ENCODE measurements at places on chromosomes 6 and 20.
A peak's percentile ranks its signal among the peaks of the same experiment; 100 is the strongest.

DNA sequence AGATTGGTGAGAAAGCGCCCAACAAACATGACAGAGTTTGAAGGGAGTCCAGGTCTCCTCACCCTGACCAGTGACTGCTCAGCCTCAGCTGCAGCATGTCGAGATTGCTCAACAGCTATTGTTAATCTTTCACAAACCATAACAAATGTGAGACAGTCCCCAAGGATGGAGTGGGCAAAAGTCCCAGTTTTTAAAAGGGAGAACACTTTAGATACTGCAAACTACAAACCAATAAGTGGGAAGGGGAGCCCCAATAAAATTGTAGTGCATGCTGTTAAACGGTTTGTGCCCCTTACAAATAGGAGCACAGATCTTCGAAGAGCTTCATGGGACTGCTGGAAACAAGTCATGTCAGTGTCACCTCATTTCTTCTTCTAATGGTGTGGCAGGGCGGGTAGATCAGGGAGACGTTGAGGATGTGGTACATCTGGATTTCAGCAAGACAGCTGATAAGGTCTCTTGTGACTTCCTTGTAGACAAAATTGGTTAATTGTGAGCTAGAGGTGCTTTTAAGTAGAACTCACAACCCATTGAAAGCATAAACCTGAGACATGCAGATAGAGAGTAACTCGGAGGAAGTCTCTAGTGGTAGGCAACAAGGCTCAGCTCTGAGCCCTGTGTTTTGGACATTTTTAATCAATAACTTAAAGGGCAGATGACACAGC is 134.0 kb upstream of the ARMC2 start:
- DNase-seq: peak; percentile 53

- DNase-seq: no peak
Measured at GRCh38 chr6:52497652-52498408, 77.7 kb downstream of the EFHC1 start.

DNA sequence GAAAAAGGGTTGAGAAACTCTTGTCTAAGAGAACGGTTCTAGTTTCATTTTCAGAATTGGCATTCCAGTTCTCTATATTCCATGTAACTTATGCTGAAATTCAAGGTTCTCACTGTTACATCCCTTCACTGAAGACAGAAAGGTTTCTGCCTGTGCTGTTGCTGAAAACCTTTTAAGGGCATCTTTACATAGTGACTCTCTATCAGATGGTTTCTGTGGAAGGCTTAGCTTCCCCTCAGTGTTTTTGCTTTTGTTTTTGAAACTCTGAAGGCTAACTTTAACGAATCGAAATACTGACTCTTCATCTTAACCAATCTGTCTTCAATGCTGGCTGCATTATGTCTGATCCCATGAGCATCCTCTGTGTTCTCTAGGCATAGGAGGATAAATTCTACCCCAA is 1286.2 kb upstream of the EYS start:
- no peak for DNase-seq

GRCh38 chr6:150632785-150633485 is 33.2 kb downstream of the PLEKHG1 start:
- DNase-seq: no peak

DNA sequence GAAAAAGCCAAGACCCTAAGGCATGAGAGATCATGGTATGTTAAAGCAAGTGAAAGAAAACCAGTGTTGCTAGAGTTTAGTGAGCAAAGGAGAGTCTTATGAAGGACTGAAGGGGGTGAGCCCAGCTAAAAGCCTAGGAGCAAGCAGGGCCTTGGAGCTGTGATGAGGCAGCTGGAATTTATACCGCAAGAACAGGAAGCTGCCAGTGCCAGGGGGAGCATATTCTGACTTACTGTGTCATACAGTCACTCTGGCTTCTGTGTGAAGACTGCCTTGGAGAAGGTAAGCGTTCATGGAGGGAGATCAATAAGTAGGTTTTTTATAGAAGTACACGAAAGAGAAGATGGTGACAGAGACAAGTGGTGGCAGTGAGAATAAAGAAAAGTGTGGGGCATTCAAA is 308.9 kb upstream of the THEMIS start:
- DNase-seq: no peak

DNA sequence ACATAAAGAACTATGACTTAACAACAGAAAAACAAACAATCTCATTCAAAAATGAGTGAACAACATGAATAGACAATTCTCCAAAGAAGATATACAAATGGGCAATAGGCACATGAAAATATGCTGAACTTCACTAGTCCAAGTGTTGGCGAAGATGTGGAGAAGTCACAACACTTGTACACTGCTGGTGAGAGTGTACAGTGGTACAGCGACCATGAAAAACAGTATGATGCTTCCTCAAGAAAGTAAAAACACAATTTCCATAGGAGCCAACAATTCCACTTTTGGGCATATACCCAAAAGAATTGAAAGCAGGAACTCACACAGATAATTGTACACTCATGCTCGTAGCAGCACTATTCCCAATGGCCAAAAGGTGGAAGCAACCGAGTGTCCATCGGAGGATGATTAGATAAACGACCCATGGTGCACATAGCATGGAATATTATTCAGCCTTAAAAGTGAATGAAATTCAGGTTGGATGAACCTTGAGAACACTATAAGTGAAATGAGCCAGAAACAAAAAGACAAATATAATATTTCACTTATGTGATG is 6.6 kb downstream of the HLA-F start:
- DNase-seq: no peak

DNA sequence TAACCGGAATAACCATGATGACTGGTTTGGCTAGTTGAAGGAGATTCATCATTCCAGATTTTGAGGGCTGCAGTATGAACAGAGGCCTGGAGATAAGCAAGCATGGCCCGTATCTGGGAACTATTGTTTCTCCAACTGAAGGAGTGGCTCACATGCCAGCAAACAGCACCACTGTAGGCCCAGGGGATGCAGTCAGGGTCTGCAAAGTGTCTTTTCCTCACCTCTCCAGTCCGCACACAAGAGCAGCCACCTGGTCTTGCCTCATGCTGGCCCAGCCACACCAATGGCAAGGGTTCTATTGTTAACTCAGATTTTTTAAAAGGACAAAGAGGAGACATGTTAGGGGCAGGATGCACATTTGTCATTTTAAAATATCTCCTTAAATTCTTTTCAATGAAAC is 55.1 kb downstream of the KIZ start:
- no peak for DNase-seq

GRCh38 chr6:4270001-4270400 is 134.6 kb upstream of the ECI2 start:
- DNase-seq: peak; percentile 38

DNA sequence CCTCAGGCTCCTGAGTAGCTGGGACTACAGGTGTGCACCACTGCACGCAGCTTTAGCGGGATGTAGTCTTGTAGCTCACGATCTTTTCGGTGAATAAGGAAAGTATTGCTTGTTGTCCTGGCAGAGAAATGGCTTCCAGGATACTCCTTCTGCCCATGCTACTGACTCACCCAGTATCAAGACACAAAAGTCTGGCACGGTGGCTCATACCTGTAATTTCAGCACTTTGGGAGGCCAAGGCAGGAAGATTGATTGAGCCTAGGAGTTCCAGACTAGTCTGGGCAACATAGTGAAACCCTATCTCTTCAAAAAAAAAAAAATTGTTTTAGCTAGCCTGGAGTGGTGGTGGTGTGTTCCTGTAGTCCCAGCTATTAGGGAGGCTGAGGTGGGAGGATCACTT is 40.9 kb upstream of the B4GALT5 start:
- DNase-seq: no peak

- no peak for DNase-seq
Measured at GRCh38 chr20:40932436-40932835, 96.2 kb upstream of the TOP1 start.

GRCh38 chr6:8686077-8686476 is 250.7 kb upstream of the SLC35B3 start:
- DNase-seq: no peak

- peak; percentile 96 for DNase-seq
Measured at GRCh38 chr20:835608-836045, 2.1 kb downstream of the FAM110A start.

GRCh38 chr6:132797951-132798868 is at the start of gene SLC18B1:
Gene SLC18B1 (minus strand): TSS chr6:132798637. CDS start chr6:132798456, 181 bp downstream.
- DNase-seq: peak; percentile 73

DNA sequence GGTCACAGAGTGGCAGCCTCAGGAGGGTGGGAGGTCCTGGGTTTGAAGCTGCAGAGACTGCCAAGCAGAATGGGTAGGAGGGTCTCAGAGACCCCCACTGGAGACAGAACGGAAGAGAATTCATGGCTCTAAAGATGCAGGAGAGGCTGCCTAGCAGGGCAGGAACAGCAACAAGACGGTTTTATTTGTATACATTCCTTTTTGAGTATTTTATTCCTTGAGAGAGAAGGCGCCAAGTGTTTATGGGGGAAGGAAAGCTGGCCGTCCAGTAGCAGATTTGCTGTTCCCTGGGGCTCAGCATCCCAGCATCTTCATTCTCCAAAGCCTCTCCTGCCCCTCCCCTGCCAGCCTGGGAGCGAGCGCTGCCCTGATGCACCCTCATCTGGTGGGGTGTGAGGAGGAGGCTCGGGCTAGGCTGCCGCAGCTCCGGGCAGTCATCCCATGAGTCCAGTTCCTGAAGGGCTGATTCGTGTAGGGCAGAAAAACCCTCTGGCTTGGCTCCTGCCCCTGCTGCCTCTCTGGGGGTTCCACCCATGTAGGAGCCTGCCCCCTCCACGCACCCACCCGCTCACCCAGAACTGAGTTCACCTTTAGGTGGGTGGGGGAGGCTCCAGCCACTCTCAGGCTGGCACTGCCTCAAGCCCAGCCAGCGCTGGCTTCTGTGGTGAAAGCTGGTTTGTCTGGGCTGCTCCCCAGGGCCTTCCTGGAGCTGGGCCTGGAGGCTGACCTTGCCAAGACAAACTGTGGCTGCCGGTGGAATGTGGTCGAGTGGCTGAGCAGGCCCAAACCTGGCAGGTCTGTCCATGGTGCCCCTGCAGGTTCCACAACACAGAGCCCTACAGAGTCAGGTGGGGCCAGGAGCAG is 32.4 kb downstream of the CPXM1 start:
- DNase-seq: no peak

DNA sequence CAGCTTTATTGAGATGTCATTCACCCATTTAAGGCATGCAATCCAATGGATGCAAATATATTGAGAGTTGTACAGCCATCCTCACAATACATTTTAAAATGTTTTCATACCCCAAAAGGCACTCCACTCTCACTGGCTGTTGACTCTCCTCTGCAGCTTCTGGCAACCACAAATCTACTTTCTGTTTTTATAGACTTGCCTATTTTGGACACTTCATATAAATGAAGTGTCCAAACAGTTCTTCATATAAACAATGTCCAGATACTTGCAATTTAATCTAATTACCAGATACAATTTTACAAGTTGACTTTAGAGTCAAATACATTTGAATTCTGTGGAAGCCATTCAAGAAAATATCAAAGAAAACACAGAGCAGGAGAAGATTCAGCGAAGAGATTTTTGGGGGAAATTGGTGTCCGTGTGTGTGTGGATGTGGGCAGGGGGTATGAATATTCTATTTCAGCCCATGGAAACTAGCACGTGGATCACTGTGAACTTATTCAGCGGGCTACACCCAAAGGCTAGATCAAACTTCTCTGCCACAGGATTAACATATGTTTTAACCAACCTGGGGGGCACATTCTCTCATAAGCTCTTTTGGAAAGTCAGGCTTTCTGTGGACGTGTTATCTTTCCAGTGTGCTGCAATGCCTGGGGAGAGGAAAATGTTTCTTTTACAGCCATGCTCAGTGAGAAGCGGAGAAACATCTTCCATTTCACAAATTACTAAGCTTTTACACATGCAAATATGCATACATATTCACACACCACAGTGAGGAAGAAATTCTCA is 73.9 kb downstream of the PLG start:
- DNase-seq: no peak
